Activated CD4-positive, alpha-beta T cell treated with anti-CD3 and anti-CD28 coated beads for 48 hours (primary cell): ENCODE measurements at places on chromosomes 7 and 10.
A peak's percentile ranks its signal among the peaks of the same experiment; 100 is the strongest.

DNA sequence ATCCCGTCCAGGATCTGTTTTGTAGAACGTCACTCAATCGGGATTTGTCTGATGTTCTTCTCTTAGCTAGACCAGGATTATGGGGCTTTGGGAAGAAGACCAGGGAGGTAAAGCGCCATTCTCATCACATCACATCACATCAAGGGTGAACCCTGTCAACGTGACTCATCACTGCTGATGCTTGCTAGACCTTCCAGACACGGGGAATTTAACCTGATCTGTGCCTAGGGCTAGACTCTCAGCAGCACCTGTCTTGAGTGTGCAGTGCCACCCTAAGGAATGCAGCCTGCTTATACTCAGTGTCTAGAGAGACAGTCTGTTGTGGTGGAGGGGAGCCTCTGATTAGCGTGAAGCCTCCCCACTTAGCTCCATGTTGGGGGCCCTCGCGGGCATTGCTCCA, 678.6 kb upstream of the FOXK1 start:
- DNase-seq: no peak

DNA sequence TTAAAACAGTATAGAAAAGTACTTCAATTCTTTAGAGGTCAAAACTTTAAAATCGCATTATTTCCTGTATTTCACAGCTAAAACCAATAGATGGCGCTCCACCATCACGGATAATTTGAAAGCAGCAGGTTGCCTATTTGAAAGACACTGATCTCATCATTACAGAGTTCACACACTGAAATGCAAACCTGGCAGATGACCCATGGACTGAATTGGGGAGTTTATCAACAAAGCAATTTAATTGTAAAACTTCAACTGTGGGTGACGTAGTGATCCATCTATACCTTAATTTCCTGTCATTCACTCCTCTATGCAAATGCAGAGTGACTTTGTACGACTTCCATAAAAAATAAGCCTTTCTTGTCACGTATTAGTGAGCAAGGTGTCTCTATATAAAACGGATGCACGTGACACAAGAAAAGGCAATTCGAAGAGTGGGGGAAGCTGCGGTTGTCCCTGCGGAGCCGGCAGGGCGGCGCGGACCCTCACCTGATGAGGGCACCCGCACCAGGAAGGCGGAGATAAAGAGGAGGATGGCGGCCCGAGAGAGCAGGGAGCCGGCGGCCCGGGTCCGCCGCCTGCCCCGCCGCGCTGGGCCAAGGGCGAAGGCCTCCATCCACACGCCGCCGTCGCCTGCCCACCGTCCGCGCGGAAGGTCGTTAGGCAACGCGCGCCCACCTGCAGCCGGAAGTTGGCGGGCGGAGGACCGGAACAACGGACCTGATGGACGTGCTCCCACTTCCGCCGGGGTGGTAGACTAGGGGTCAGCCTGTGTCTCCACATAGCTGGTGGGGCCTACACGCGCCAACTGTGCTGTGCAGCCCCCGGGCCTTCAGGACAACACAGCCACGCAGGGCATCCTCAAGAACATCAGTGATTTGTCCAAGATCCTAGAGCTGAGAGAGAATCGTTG, at the start of gene ZPBP:
Gene ZPBP (minus strand): TSS at position 668 of the 913 bp plus-strand sequence. CDS start 52 bp downstream, at position 616.
- DNase-seq: peak; percentile 71

- no peak for DNase-seq
Measured at GRCh38 chr10:102945449-102945848, 27.4 kb downstream of the CNNM2 start.

DNA sequence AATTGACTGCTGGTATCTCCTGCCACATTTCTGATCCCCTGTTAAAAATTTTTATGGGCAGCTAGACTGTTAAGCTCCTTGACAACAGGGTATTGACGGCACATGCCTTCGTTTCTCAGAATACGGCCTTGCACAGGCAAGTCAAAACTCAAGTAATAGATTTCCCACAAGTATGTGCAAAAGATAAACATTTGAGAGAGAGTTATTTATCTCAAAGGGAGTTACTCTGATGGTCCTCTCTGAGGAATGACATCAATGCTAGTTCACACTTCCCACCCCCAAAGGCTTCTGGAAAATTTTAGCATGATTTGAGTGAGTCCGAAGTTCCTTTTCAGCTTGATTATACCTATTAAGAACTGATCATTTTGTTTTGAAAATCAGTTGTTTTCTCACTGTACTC, 71.9 kb downstream of the JCAD start:
- DNase-seq: no peak

DNA sequence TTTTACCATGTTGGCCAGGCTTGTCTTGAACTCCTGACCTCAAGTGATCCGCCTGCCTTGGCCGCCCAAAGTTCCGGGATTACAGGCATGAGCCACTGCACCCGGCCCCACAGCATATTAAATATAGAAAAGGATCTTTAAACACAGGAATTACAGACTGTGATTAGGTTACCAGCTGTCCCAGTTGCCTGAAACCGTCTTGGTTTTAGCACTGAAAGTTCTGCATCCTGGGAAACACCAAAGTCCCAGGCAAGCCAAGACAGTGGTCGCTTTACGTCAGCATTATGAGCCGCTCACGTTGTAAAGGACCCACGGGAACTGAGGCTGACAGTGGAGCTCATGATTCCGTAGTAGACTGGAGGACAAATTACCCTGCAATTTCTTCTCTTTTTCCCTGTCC, 69.0 kb upstream of the FAM180A start:
- DNase-seq: no peak

- no peak for DNase-seq
Measured at GRCh38 chr10:1706711-1707110, 30.6 kb downstream of the ADARB2 start.

DNA sequence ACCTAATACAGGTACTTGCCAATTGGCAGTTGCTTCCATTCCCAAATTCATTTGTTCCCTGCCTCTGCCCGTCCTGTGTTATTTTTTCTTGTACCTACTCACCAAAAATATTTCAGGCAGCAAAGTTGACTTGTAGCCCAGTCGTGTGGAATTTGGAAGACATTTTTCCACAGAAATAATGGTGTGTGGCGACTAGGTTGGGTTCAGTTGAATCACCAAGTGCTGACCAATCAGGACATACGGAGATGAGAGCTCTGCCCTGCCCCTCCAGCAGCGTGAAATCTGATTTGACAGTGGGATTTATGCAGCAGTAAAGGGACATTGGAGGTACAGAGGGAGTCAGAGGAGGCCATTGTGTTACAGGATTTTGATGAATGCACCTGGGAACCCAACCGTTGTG, 216.9 kb downstream of the CCDC3 start:
- DNase-seq: no peak

- no peak for DNase-seq
Measured at GRCh38 chr7:5020098-5020497, 25.6 kb upstream of the RBAK start.

DNA sequence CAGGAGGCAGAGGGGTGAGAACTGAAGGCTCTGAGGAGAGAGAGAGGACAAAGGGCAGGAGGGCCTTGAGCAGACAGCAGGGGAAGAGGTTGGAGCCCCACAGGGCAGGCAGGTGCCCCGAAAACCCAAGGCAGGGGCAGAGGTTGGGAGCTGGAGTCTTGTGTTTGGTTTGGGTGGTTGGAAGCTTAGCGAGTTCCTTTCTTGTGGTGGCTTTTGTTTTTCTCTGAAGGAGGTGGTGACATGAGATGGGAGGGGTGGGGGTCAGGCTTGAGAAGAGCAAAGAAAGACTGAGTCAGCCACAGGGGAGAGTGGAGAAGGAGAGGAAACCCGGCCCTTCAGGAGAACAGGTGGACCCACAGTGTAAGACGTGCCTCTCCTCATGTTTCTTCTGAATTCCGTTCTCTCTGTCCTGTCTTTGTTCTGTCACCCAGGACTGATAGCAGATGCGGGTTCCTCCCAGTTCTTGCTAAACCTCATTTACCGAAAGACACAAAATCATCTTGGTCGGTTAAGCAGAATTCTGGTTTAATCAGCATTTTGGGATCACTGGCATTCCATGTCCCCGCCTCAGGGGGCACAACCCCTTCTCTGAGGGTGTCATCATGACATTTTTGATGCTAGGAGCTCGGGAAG, 95.3 kb downstream of the INSYN2A start:
- no peak for DNase-seq

- DNase-seq: peak; percentile 43
Measured at GRCh38 chr7:31192986-31193385, 140.9 kb downstream of the ADCYAP1R1 start.

DNA sequence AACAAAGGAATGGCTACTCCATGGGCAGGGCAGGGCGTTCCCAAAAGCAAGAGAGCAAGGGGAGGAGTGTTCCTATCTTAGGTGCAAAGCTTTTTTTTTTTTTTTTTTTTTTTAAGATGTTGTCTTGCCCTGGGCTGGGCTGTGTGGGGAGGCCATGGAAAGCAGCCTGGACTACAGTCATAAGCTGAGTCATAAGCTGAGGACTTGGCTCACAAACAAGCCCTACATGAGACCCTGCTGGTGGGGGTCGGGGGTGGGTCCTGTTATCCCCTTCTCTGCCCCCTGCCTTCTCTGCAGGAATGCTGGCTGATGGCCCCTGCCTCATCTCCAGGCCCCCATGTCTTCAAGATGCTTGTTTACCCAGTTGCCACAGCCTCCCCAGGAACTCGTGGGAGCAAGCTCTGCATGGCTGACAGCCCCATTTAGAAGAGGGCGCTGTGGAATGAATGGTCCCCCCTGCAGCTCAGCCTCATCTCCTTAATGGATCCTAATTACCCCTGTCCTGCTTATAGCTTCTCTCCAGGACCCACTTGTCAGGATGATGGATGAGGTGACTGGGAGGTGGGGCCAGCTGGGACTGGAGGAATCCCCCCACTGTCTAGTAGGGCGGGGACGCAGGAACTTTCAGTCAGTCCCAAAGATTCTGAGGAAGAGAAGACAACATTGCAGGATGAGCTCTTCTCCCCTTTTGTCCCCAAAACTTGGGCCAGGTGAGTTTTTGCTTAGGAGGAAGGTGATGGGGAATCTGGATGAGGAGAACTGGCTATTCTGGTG, 340.8 kb upstream of the PODXL start:
- DNase-seq: no peak

DNA sequence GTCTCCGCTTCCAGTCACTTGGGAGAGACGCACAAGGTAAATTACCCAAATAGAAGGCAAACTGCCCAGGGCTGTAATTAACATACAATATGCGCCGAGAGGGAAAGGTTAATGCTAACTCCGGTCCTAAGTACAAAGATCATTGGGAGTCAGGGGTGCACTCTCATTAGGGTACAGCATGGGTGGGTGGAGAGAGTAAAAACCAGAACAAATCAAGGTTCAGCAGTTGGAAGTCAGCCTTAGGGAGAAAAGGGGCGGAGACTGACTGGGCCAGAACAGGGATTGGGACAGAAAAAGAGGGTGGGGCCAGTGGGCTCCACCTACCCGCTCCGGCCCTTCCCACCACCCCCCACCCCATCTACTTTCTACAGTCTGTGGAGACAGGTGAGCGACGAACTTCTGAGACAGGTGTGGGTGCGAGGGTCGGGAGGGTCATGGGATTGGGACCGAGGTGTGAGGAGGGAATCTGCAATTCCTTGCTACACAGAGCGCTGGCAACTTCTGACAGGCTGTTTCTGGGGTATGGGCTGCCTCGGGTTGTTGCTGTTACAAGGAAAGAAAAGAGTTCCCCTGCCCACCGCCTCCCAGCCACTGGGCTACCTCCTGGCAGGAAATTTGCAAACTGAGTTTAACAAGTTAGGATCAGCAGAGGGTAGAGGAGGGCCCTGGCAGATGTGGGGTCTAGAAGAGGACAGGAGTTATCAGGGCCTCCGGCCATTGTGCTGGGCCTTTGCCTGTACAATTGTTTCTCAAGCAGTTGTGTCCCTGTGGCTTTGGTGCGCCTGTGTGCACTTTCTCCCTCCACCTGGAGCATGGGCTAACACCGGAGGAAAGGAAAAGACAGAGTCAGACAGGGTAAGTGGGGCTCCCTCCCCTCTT, at the start of gene TMEM139:
Gene TMEM139 (plus strand): TSS at position 368 of the 879 bp plus-strand sequence. CDS start 1,000 bp downstream, outside the sequence.
- no peak for DNase-seq

DNA sequence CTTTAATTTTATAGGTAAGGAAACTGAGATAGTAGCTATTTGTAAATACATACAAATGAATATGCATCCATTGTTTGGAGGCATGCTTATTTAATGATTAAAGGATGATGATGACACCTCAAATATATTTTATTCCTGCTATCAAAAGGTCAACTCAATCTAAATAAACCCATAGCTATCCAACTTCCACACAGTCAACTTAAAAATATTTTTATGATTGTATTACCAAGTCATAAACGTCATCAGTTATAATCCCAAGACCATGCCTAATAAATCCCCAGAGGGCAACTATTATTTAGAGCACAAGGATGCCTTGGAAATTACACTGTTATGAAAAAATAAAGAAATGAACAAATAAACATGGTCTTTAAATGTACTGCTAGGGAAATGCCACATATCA, 102.1 kb downstream of the MPP7 start:
- no peak for DNase-seq

- DNase-seq: no peak
Measured at GRCh38 chr10:48814933-48815332, 124.7 kb downstream of the LRRC18 start.

GRCh38 chr7:151755131-151755801, 121.6 kb downstream of the PRKAG2 start:
- no peak for DNase-seq

DNA sequence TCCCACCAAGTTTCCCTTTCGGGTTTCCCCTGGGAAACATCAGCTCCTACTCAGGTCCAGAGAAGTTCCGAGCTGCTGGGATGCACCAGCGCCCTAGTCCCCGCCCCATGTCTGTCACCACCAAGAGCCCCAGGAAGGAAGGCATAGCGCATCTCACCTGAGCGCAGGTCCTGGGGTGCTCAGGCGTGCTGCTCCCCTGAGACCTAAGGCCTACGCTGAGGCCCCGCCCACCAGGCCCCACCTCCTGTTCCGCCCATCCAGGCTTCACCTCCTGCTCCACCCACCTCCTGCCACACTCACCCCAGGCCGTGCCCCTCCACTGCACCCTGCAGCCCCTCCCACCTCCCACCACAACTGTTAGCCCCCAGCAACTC, 1.2 kb upstream of the TFR2 start:
- peak; percentile 51 for DNase-seq

DNA sequence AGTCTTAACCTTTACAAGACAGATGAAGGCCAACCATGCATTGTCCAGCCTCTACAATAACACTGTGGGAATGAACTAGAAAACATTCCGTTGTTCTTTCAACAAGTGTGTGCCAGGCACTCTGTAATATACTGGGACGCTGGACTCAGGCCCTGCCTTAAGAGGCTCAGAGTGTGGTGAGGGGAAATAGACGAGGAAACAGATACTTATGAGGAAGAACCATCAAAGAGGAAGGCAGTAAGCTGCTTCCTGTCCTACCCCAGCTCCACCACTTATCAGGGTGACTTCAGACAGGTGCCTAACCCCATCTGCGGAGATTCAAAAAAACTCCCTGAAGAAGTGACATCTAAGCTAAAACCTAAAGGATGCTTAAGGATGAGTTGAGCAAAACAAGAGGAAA, 8.9 kb upstream of the TRIM8 start:
- no peak for DNase-seq
